Mammary epithelial cell (primary cell): ENCODE measurements at places on chromosomes 1 and 21. TPM values are rescaled to one million over a fixed set of nuclear protein-coding genes. Genes with fewer than 3 reads are reported as not detected.
A peak's percentile ranks its signal among the peaks of the same experiment; 100 is the strongest.

The GABRD gene
- polyA plus RNA-seq, result not detected

- peak; percentile 79 for DNase-seq
These were observed at the start of gene PDXK for GRCh38 chr21:43718872-43719747. Gene PDXK, plus strand, starts transcription at chr21:43719129. Its CDS starts 166 bp downstream, at chr21:43719295.

The DPH2 gene
- 34.8 TPM for polyA plus RNA-seq

GRCh38 chr1:51636764-51637522, 20.1 kb downstream of the OSBPL9 start:
- DNase-seq, result peak; percentile 96

DNA sequence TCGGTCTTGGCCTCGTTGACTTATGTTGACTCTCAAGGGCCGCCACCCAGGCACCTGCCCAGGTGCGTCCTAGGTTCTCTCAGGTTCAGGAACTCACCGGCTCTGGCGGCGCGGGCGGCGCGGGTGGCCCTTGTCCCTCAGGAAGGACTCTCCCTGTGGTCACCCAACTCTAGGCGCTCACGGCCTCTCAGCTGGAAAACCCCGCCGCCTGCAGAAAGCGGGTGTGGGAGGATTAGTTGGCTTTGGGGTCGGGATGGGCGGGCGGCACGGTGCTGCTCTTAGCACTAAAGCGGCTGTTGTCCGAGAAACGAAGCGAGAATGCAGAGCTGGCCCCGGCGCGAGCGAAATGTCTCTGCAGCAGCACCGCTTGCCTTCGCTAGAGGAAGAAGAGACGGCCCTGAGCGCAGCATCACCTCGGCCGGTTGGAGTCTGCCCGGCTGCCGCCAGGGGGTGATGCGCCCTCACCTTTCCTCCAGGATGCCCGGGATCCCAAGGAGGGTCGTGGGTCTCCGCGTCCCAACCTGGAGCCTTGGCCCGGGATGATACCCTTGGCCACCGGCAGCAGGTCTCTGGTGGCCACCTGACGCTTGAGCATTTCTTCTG, 8.1 kb upstream of the TADA1 start:
- DNase-seq, result peak; percentile 31

- no peak for DNase-seq
These were observed 81.1 kb upstream of the ACTRT2 start for GRCh38 chr1:2940178-2940577.

GRCh38 chr1:228417061-228417460, 400 bp upstream of the TRIM17 start:
- DNase-seq, result no peak

The RIMS3 gene
- polyA plus RNA-seq, result 3.0 TPM
